Tongue (tissue), 3 donors: ENCODE measurements at places on chromosomes 7 and 10. TPM values are rescaled to one million over a fixed set of nuclear protein-coding genes. Genes with fewer than 3 reads are reported as not detected.

DNA sequence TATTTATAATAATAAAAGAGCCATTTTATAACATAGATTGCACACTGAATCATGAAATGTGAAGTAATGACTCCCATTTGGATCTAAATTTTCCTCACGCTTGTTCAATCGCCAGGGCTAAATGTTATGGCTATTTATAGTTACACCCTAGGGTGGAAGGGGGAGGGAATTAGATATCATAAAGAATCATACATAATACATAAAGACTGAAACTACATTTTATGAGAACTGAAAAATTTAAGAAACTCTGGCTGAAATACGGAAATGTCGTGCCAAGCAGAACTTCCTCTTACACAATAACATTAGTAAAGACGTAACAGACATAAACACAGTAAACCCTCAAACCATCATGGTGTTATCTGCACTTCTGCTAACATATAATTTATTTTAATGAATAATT lies 327.5 kb upstream of the PHF14 start:
- DNase-seq: no peak

GRCh38 chr10:63280386-63280785 lies 147.3 kb downstream of the NRBF2 start:
- no peak for DNase-seq

DNA sequence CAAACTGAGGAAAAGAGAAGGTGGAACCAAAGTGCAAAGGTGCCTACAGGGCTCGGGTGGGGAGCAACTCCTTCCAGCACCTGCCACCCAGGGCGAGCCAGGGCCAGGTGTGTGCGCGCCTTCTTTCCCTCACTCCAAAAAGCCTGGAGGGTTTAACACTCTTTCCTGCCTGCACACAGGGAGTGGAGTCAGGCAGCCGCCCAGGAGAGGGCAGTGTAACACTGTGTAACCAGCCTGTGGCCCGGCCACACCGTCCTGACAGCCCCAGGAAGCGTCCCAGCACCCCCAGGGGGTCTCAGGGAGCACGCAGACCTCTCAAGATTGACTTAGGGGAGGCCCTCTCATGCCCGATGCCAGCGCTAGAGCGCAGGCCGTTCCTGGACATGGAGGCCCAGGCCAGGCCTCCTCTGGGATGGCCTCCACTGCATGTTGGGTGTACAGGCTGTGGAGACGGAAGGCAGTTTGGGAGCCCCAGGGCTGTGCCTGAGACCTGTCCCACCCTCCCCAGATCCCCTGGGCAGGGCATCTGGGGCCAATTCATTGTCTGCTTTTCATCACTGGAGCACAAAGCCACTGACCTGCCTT lies 13.4 kb downstream of the BRI3 start:
- DNase-seq: peak; percentile 80

- DNase-seq: no peak
Observed at GRCh38 chr7:120990468-120991118, 2.1 kb downstream of the CPED1 start.

DNA sequence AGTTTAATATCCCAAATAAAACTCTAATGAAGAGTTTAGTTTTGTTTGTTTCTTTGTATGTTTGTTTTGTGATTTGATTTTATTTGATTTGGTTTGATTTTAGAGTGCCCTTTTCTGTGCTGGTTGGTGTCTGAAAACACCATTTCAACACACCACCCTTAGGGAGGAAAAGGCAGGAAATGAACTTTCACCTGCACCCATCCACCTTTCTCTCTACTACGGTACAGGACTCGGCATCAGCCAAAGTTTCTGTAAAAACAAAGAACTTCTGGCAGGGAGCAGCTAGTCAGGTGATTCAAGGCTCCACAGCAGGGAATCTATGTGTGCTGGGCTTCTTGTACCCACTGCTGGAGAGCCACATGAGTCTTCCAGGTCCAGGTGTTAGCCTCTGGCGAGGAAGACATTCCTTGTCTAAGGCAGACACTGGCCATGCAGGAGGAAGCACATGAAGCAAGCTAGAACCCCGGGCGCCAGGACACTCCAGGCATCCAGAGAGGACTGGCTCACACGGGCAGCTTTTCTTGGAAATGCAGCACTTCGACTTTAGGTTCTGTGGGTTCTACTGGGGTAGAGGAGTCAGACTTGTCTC lies 22.1 kb upstream of the STK17A start:
- no peak for DNase-seq

Gene SH2D4B
- not detected for total RNA-seq

Gene FAM24B
- 7.5 TPM for total RNA-seq

Gene ZEB1
- total RNA-seq: 170 TPM

Gene STRIP2
- 16.8 TPM for total RNA-seq
